Right renal pelvis (tissue), 4 donors: ENCODE measurements at places on chromosomes 6 and 20. TPM values are rescaled to one million over a fixed set of nuclear protein-coding genes. Genes with fewer than 3 reads are reported as not detected.

The TXLNB gene
- 1.8 TPM for polyA plus RNA-seq

DNA sequence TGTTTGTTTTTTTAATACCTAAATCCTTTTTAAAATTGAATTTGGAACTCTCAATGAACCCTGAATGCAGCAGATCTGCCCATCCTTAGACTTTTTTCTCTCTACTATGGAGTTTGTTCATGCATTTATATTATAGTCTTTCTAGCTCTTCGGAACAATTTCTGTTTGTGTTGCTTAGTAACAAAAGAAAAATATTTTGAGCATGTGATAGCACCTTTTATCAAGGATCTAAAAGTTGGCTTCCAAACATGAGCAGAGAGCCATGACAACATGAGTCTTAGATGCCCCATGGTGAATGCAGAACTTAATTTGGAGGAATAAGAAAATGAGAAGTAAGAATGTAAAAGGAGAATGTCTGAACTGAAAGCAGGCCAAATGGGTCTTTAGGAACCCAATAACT, 133.7 kb downstream of the EDN1 start:
- no peak for DNase-seq

The KHDRBS2 gene
- 2.6 TPM for polyA plus RNA-seq

The HLA-DQA1 gene
- polyA plus RNA-seq: 3.6 TPM

The DEFB129 gene
- polyA plus RNA-seq: not detected

DNA sequence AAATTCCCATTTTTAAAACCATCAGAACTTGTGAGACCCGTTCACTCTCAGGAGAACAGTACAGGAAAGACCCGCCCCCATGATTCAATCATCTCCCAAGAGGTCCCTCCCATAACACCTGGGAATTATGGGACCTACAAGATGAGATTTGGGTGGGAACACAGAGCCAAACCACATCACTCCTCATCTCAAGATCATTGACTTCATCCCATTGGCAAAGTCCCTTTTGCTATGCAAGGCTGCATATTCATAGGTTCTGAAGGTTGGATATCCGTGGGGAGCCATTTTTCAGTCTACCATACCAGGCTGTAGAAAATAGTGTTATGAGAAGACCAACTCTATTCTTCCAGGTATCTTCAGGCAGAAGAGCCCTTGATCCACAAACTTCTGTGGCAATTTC, 219.1 kb downstream of the DOK5 start:
- DNase-seq: no peak
